SJCRH30 (cell line): ENCODE measurements at places on chromosomes 12 and 14. TPM values are rescaled to one million over a fixed set of nuclear protein-coding genes. Genes with fewer than 3 reads are reported as not detected.
A peak's percentile ranks its signal among the peaks of the same experiment; 100 is the strongest.

DNA sequence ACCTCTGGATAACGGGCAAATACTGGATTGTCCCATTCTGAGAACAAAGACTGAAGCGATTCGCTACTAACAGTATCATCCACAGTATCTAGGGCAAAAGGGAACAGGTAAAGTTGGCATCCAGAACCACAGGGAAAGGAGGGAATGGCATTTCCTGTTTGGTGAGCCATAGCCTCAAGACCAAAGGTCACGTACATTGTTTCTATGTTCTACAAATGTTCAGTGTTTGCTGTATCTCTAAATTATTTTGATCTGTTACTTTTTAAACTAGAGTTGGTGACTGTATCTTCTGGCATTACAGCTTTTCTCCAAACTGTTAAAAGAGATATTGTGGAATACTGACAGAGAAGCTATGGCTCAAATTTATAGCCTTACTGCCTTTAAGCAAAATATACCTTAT, 9.7 kb downstream of the MLH3 start:
- peak; percentile 15 for DNase-seq

DNA sequence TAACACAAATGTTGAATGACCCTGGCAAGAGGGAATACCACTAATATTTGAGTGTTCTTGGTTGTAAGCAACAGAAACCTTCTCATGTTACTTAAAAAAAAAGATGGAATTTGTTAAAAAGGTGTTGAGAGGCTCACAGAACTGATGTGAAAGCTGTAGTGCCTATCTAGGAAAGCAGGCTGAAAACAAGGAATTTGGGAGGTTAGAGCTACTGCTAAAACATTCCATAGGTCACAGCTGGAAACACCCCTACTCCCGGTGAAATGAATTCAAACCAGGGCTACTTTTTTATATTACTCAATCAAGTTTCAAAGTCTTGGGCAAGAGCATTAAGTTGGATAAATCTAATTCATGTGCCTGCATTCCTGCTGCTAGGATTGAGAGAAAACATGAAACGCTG, 104.1 kb downstream of the SLC35F4 start:
- no peak for DNase-seq

- no peak for DNase-seq
Observed at GRCh38 chr12:108854451-108855283, 2.7 kb downstream of the SSH1 start.

GRCh38 chr12:15276088-15276698, 46.1 kb upstream of the PTPRO start:
- DNase-seq = peak; percentile 66

GRCh38 chr12:132669166-132669879, 17.8 kb downstream of the POLE start:
- no peak for DNase-seq

- DNase-seq = no peak
Observed at GRCh38 chr12:11891754-11892386, 178.9 kb upstream of the BCL2L14 start.

GRCh38 chr12:67647181-67647798, 1.3 kb upstream of the DYRK2 start:
- DNase-seq = no peak

DNA sequence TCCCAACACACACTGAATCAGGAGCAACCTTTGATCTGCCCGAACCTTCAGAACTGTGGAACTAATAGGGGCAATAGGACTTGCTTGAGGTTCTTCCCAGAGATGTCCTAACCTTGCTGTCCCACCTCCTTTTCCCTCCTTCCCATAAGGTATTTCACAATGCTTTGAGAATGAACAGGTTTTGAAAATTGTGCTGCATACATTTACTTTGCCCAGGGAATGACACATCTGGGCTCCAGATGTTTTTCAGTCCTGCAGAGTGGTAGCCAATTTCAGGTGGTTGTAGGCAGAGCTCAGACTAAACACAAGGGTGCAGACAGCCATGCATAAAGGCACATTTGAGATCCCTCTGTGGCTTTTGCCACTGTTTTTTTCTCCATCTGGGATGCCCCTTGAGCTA, 206.7 kb upstream of the PWP1 start:
- DNase-seq = no peak

DNA sequence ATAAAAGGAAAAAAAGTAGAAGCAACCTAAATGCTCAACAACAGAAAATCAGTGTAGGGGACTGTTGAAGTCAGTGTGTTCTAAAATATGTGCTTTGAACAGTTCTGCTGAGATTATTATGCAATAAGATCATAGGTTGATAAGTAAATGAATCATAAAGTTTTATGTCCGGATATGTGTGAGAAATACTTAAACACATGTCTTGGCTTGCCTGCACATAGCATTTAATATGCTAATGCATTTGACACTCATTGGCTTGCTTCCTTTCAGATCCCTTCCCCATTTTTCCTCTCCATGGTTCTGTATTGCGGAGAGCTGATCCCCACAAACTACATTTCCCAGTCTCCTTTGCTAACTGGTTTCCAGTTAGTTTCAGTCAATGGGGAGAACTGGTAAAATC, 573.8 kb upstream of the TBX3 start:
- no peak for DNase-seq

- DNase-seq = peak; percentile 62
Observed at GRCh38 chr14:94423453-94424056, 29.0 kb downstream of the SERPINA11 start.

DNA sequence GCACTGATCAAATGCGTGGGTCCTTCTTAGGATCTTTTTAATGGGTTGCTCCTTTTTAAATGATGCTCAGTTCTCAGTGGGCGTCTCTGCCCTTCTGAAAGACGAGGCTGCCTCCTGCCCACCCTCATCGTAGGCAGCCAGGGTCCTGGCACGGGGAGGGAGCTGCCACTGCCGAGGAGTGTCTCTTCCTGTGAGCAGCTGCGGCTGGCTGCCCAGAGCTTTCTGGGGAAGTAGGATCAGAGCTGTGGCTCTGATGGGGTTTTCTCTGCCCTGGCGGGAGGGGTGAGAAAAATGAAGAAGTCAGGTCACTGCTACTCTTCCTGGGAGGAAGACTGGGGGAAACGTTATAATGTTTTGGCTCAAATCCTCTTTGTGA, 31.1 kb upstream of the BEGAIN start:
- no peak for DNase-seq

GRCh38 chr14:59538936-59539335, 37.7 kb downstream of the CCDC175 start:
- no peak for DNase-seq

GRCh38 chr12:69252033-69252432, 12.7 kb downstream of the CPSF6 start:
- DNase-seq = peak; percentile 8

DNA sequence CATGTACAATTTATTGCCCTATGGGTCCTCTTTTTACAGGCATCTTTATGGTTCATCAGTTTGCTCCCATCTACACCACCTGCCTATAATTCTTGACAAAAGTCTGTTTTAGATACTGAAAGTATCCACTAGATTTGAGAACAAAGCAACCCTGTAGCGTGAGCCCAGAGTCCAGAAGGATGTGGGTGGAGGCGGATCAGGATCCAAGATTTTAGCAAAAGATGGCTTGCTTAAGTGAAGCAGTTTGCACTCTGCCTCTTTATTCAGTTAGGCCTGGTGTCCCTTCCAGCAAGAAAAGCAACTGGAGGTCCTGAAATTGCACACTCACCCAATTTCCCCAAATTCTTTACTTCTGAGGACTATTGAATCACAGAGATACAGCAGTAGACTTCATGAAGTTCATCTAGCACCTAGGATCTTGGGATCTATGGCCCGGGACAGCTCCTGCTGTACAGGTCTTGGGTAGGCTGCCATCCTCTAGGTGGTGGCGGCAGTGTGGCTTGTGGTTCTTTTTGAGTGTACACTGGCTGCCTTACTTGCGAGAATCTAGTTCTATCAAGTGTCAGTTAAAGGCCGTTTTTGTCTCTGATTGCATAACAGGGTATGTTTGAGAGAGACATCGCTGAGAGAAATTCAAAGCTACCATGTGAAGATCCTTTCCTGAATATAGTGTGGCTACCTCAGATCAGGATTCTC, 873.2 kb downstream of the NRXN3 start:
- no peak for DNase-seq

DNA sequence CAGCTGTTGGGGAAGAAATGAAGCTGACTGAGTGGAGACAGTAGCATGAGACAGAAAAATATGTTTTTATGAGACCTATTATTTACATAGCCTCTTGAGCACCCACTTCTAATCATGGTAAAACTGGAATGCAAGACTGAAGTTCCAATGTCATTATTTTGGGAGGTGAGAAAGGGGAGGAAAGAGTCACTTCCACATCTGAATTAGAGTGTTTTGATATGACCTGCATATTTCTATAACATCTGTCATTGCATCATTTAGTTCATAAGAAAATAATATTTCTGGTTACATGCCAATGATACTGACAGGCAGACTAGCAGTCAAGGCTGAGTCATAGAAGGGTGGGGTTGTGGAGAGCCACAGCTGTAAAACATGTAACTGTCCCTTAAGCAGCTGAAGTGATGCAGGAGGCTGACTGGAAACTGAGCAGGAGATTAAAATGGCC, 26.7 kb downstream of the NTN4 start:
- DNase-seq = peak; percentile 60

FZD10 gene
- not detected in 2 replicates for total RNA-seq

LHX5 gene
- not detected in 2 replicates for total RNA-seq

EML5 gene
- 0.03 and 0.06 TPM in 2 replicates for total RNA-seq

RAPGEF3 gene
- 0.49 and 0.68 TPM in 2 replicates for total RNA-seq

IGF1 gene
- 0.03 and 0.20 TPM in 2 replicates for total RNA-seq

PPP2R5C gene
- 138 and 161 TPM in 2 replicates for total RNA-seq

ADSS1 gene
- 0.58 and 1.2 TPM in 2 replicates for total RNA-seq

OR6S1 gene
- total RNA-seq = not detected in 2 replicates

TAS2R19 gene
- 2.5 and 4.5 TPM in 2 replicates for total RNA-seq

P2RX2 gene
- total RNA-seq = not detected in 2 replicates
